ENCODE measurements at places on chromosomes 6 and 20. TPM values are rescaled to one million over a fixed set of nuclear protein-coding genes. Genes with fewer than 3 reads are reported as not detected.
A peak's percentile ranks its signal among the peaks of the same experiment; 100 is the strongest.

DNA sequence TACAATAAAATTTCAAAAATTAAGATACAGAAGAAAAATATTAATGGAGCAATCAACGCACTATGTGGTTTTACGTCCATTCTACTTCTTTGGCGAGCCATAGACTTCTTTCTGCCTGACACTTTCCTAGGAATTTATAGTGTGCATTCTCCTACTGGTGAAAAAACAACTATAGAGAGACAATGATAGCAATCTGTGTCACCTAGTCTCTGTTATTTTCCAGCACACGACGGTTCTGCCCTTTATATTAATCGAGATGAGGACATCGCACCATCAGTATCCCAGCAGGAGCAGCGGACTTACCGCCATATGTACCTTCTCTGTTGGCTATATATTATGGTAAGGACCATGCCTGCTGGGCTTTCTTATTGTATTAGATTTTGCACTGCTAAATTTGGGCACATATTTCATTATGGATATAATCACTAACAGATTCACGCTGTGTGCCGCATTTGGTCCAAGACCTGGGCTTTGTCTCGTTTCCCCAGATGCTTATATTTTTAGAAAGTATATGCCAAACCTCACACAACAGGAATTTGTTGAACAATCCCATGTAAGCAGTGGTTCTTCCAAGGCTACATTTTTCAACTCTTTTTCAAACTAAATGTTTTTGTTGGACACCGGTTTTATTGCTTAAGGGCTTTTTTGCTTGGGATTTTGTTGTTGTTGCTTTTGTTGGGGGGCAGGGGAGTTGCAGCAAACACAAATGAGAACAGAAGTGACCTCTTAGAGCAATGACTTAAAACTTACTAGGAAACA, 166.4 kb downstream of the ADAT2 start:
- peak; percentile 89 for DNase-seq

DNA sequence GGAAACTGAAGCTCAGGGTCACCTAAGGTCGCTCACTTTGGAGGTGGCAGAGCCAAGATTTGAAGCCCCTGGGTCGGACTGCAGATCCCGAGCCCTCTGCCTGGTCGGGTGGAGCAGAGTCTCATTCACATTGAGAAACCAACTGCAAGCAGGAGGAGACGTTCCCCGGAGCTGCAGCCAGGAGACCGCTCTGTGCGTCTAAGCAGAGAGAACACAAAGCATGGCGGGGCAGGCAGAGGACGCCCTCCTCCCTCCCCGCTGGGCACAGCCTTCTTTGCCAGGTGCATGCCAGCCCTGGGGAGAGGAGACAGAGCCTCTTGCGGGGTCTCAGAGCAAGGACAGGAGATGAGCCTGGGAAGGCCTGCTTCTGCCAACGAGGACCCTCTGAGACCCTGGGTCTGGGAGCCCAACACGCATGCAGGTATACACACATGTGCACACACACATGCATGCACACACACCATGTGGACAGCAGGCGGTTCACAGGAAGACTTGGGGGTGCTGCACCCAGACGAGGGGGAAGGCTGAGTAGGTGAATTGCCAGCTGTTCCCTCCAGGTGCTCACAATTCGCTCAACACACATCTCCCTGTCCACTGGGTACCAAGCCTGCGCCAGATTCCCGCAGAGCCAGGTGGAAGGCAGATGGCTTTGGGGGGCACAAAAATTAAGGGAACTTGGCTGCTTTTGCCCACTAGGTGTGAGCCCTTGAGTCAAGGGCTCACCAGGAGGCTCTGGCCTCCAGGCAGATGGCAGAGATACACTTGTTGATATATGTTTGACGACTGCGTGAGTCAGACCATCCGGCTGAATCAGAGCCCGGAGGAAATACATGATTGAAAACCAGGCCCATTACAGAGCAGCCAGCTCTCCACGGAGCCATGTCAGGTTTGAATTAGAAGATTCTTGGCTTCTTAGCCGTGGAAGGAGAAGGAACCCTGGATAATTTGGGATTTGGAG, 5.5 kb upstream of the NTSR1 start:
- no peak for DNase-seq

GRCh38 chr20:18663932-18664331, 76.1 kb downstream of the DTD1 start:
- no peak for DNase-seq

DNA sequence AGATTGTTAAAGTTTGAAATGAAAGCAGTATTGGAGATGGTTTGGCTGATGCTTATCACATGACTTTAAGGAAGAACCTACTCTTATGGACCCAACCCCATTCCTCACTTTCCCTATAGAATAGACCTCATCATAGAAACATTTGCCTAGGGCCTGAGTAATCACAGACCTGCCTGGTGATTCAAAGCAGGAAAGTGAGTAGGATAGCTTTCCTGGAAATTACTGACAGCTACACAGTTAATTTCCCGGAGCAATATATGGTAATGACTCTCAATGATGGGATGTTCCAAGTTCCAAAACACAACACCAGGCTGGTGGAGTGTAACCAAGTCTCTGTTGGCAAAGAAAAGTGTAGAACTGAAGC, 233.8 kb downstream of the SIM1 start:
- DNase-seq: no peak

The EDN1 gene
- total RNA-seq: 16.6 TPM

DNA sequence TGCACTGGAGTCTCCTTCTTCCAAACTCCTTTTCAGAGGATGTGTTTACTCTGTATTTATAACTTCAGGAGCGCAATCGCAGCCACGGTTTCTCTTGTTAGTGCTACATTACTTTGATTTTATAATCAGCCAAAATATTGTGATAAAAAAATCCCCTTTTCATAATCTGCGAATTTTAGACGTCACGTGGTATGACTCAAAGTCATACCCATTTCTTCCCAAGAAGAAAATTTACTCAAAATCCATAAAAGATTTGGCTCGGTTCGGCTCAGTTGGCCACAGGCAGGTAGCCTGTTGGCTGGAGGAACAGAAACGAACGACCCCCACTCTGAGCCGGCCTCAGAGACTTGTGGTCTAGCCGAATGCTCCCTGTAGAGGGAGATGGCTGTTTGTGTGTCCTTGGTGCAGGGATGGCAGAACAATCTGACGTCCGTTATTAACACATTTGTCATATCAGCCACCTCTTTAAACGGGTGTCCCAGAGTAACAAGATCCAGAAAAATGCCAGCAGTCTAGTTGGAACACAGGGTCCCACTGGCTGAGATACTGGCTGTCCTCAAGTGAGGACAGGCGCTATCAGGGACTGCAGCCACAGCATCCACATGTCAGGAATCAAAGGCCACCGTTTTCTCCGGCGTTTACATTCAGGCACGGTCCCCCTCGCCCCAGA, 247.6 kb downstream of the DLL1 start:
- DNase-seq: no peak

GRCh38 chr20:568097-568652, 24.6 kb upstream of the CSNK2A1 start:
- DNase-seq: no peak

The E2F1 gene
- total RNA-seq: 1.5 TPM

DNA sequence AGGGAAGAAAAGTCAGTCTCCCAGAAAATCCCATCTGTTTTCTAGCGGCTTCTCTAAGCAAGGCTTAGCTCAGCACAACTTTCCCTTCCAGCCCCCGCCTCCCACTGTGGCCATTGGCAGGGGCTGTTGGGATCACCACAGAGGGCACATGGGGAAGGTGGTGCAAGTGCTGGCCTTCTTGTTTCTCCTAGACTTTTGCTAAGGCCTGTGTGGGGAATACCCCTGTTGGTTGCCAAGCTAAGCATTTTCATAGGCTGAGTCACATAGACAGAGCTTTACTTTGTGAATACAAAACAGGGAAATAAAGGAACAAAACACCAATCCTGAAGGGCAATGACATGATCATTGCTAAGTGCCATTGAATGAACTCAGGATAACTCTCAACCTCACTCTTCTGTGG, 32.4 kb upstream of the TIAM2 start:
- DNase-seq: no peak

DNA sequence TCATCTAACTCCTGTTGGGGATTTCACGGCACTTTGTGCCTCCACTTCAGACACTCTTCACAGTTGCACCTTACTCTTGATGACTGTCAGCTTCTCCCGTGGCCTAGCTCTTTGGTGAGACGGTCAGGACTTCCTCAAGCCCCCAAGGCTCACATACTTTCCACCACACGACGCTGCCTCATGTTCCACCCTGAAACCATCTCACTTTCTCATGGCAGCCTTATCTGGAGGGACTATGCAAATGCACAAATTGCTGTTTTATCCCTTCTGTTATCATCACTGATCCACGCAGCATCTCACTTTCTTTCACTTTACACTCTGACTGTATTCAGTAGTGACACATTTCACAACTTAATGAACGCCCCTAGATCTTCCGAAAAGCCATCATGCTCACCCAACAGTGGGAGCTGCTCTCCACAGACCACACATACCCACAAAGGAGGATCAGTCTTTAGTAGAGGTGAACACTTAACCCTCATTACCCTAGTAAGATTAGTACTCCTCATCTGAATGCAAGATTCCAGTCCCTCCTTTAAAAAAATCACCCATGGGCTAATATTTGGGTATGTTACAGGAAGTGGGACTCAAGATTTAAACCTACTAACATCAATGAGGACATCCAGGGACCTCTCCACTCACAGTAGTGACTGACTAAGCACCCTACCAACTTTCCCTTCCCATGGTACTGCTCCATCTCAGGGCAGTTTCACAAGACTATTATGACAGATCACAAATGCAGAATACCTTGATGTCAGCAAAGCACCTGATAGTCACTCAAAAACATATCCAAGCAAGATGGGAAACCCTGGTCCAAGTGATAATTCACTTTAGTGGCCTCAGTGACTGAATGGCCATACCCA, 35.4 kb downstream of the FYN start:
- no peak for DNase-seq

The WFDC2 gene
- 2,874 TPM for total RNA-seq

DNA sequence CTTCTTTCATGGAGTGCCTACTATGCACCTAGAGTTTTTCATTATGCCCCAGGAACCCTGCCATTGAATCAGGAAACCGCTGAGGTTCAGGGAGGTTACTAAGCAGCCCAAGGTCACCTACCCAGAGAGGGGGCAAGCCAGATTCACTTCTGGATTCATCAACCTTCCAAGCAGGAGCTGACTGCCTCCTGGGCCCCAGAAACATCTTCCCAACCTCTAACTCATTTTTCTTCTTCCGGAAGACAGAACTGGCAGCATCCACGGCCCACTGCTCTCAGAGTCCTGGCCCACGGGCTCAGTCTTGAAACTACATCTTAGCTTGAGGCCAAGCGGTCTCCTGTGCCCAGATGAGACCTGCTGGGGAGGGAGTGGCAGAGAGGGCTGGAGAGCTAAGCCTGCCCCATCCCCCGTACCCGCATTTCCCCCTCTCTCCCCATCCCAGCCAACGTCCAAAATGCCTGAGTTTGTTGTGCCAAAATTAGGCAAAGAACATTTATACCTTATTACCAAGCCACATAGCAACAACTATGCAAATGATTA, 281.0 kb downstream of the CDC5L start:
- no peak for DNase-seq

DNA sequence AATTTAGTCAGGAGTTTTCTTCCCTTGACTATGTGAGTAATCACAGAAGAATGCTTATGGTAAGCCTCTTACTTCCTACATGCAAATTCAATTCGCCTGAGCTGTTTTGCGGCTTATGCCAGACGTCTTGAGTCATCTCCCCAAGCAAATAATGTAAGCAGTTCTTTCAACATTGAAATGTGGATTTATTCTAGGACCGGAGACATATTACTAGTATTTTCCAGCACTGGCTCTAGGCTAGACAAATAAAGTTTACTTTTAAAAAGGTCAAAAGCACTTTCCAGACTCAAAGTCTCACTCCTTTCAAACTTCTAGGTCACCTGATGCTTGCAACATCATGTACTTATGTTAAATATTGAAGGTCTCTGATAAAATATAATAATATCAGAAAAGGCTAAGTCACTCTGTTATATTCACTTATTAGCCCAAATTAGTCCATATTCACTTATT, 38.1 kb upstream of the NOX3 start:
- DNase-seq: peak; percentile 31

DNA sequence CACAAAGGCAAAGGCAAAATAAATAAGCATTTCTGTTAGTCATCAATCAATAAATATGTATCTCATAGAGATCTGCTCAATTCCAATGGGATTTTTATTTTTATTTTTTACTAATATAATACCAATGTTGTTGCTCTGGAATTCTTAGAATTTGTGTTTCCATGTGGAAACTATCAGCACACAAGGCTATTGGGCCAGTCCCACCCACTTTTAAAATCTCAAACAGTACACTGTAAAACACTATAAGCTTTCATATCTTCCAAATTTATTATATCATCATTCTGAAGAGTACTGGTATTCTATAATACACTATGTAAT, 563.8 kb upstream of the MARCKS start:
- no peak for DNase-seq

- no peak for DNase-seq
Observed at GRCh38 chr20:31596831-31597480, 8.1 kb upstream of the ID1 start.

DNA sequence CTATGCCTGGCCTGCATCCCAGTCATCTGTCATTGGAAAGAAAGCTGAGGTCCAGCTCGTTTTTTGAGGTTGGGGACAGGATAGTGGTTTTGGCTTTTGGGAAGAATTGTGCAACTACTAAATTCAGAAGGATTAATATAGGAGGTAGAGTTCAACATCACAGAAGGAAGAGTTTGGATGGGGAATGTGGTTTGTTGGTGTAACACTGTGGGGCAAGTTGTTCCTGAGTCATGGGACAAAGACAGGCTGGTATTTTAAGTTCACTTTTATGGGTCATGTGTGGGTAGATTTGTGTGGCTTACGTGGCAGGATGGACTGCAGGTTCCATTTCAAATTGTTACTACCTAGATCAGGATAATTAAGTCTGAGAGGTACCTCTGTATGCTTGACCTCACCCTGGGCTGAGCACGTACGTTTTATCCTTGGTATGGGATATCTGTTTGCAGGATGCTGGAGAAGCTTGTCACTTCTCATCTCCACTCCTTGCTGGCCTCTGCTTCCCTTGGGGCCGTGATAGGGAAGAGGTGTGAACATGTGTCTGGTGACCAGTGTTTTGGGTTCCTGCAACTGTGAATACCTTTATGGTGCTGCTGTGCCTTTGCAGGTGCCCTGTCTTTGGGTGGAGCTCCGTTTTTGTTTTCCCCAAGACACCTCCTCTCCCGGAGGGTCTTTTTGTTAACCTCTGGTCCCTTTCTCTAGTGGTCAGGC, 177.6 kb downstream of the JARID2 start:
- no peak for DNase-seq

The EPB41L1 gene
- total RNA-seq: 230 TPM

GRCh38 chr6:110655821-110656220, 159.4 kb downstream of the CDK19 start:
- no peak for DNase-seq

The PRKN gene
- 10.4 TPM for total RNA-seq

The EDN3 gene
- 0.19 TPM for total RNA-seq

DNA sequence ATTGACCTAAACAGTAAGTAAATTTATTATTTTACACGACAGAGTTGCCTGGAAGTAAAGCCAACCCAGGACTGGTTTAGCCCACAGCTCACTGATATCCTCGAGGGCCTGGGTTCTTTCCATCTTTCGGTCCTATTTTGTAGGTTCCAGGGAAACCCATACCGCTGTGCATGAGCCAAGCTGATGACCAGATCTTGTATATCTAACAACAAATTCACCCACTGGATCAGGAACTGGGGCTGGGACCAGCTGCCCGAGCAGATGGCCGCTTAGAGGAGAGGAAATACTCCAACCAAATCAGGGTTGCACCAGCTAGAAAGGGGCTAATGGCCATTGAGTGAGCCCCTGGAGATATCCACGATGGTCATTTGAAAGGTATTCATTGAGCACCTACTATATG, 139.2 kb downstream of the BACH2 start:
- no peak for DNase-seq

Data from kidney (tissue), 22 donors.